ENCODE measurements at places on chromosomes 7 and 10.

DNA sequence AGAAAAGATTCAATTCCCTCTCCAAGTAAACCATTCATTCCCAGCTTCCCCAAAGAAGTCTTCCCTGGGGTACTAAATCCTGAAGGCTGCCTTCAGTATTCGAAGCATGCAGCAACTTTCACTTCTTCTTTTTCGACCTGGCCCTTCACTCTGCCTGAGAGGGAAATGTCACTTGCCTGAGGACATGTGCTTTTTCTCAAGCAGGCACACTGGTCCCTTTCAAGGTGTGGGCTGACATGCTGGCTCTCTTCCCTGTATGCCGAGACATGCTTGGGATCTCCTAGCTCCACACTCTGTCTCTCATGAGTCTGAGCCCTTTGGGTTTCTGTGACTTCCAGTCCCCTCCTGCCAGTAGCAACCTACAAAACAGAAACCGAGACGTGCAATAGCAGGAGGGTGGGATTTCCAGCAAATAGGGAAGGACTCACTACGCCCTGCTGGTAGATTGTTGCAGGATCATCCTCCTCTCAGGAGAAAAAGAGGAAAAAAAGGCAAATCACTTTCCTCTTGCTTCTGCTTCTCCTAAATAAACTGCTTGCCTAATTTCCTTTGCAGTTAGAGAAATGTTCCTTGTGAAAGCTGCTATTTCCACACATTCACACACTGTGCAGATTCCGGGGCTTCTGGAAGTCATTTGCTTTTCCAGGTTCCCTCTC is 33.5 kb downstream of the FIGNL1 start:
- no peak for DNase-seq

GRCh38 chr7:148447221-148447849 is 143.2 kb upstream of the C7orf33 start:
- no peak for DNase-seq

GRCh38 chr7:88500131-88500530 is 193.4 kb upstream of the STEAP4 start:
- DNase-seq, result no peak

GRCh38 chr10:46546591-46547540 is 9.6 kb downstream of the GPRIN2 start:
- no peak for DNase-seq

DNA sequence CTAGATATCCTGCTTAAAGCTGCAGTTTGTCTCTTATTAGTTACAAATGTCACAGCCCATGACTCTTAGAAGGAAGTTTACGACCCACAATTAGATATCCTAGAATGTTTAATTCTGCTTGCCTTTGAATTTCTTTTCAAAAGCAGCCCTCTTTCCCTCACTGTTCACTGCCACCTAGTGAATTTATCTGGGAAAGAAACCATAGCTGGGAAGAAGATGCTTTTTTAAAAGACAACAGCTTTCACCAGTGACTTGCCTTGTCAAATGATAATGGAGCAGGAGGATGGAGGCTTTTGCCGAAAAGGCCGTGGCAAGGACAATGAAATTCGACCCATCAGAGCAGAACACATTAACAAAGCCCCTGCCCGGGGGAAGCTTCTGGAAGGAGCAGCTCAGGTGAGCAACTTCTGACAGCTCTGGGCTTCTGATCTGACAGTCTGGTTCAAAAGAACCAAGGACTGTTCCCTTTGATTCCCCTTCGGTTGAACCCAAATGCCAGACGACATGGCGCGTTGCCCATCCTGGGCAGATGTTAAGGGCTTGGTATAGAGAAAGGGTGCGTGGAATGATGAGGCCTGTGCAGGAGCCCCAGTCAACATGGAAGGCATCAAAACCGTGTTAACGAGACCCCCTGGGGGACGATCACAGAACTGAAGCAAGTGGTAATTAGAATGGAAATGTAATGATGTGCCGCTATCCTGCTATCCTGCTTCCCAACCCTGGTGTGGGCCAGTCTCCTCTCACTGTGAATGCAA is 236.8 kb downstream of the FRMD4A start:
- DNase-seq, result no peak

DNA sequence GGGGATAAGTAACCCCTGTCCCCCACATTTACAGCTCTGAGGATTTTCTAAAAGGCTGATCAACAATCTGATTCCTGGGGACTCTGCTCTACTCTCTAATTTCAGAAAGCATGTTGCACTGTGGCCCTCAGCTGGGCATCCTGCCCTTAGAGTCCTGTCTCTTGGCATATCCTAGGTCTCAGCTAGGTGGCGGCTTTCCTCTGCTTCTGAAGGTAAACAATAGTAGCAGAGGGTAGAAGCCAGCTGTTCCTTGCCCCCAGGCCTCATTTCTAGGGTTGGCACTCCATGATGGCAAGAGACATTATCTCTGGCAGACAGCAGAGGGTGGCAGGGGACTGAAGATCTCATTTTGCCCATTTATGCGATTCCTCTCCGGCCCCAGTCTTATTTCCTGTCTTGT is 77.0 kb downstream of the ADCYAP1R1 start:
- DNase-seq, result no peak

- DNase-seq, result no peak
Observed at GRCh38 chr7:102832674-102833073, 80.1 kb upstream of the LRRC17 start.

GRCh38 chr7:35331730-35332678 is 78.1 kb upstream of the TBX20 start:
- no peak for DNase-seq

- DNase-seq, result no peak
Observed at GRCh38 chr10:128804411-128804810, 662.6 kb upstream of the MGMT start.

DNA sequence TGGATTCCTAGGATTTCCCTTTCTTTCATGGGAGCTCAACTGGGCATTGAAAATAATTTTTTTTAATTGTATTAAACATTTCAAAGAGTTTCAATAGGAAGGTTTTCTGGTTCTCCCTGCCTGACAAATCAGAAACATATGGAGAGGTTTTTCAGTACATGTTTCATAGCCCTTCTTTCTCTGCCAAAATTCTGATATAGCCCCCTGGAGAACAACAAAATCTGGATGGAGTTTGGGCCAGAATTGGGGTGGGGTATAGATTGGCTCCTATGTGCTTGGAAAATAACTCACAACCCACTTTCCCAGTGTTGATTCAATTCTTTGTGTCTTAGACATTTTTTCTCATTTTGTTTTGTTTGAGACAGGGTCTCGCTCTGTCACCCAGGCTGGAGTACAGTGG is 24.6 kb upstream of the EIF4H start:
- DNase-seq, result no peak

- no peak for DNase-seq
Observed at GRCh38 chr7:122691569-122692235, 7.2 kb downstream of the RNF133 start.

DNA sequence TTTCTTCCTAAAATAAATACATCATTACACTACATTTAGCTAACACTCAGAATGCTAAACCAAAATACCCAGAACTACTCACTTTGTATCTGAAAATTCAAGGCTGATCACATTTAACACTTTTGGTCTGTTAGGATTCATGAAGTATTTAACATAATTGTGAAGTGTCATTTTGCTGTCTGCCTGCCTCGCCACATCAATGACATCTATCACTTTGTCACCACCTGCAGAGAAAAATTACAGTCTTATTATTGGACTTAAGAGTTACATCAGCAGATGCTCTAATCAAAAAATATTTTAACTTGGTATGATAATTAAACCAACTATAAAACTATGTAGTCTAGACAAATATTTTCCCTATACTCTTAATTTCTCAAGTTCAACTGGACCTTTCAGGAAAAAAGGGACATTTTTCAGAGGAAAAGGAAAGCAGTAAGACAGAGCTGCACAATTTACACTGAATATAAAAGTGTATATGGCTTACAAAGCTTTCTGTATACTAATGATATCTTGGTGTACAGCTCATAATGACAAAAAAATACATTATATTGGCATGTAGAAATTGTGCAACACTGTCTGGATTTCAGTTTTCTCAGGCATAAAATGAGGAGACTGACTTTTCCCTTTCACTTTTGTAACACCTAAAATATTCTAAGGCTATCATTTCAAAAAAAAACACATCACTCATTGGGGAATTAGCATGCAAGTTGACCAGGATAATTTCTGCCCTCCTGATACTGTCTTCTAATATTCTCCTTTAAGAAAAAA is 49.2 kb downstream of the KDM7A start:
- no peak for DNase-seq

- DNase-seq, result peak; percentile 67
Observed at GRCh38 chr10:12710594-12711349, 290.7 kb downstream of the CCDC3 start.

GRCh38 chr10:133264461-133264860 is 12.2 kb downstream of the ADAM8 start:
- no peak for DNase-seq

DNA sequence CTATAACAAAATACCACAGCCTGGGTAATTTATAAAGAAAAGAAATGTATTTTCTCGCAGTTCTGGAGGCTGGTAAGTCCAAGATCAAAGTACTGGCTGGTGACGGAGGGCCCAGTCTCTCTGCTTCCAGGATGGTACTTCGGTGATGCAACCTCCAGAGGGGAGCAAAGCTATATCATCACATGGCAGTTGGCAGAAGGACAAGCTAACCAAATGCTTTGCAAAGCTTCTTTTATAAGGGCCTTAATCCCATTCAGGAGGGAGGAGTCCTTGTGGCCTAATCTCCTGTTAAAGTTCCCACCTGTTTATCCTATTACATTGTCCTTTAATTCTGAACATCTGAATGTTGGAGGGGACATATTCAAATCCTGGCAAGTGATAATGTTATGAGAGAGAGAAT is 134.1 kb upstream of the SP4 start:
- DNase-seq, result no peak

GRCh38 chr7:43926798-43927123 is 525 bp downstream of the UBE2D4 start:
- DNase-seq, result no peak

DNA sequence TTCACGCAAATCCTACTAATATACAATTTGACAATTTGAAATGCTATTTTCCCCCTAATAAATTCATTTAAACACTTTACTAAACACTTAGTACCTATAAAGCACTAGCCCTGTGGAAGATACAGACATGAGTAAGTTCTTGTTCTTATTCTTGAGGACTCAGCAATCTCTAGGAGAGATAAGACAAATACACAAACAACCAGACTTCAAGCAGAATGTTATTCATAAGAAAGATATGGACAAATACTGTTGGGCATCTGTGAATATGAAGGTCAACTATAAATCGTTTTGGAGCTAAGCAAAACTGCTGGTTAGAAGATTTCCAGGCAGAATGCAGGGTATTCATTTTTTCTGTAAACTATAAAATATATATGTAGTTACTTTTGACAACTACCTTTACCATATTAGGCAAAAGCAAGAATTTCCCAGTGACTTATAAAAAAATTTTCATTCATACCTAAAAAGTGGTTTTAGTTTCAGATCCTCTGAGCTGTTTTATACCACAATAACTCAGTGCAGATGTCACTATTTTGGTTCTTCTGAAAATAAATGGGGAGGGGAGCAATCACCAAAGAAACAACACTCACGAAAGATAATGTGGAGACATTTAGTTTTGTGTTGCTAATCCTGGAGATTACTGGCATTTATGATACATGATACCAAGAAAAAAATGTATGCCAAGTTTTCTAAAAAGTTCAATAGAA is 3.8 kb downstream of the VPS41 start:
- no peak for DNase-seq

GRCh38 chr7:151491859-151492258 is 27.8 kb downstream of the RHEB start:
- no peak for DNase-seq

DNA sequence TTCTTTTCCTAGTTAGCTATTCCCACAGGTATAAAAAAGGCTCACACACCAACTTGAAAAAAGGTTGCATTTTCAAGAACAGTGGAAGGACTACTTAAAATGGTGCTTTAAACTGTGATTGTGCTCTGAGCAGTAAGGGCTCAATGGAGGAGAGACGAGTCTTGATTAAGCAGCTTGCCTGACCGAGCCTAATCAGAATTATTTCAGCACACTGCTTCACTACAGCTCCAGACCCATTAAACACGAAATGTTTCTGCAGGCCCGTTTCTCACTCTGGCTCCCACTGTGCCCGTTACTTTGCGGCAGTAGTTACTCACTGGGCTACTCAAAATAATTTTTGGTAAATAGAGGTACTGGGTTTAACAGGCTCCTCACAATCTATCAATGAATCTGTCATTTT is 126.0 kb downstream of the NRCAM start:
- no peak for DNase-seq

DNA sequence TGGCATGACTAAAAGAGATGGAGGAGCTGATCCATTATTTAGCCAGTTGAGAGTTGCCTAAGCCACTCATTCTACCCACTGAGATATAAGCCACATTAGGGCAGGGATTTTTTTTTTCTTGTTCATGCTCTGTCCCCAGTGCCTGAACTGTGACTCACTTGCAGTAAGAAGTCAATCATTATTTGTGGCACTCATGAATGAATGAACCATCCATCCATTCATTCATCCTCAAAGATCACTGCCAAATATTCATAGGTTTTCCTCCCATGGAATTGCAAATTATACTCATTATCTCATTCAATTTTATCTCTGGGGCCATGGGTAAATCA is 22.8 kb upstream of the ARID5B start:
- no peak for DNase-seq

DNA sequence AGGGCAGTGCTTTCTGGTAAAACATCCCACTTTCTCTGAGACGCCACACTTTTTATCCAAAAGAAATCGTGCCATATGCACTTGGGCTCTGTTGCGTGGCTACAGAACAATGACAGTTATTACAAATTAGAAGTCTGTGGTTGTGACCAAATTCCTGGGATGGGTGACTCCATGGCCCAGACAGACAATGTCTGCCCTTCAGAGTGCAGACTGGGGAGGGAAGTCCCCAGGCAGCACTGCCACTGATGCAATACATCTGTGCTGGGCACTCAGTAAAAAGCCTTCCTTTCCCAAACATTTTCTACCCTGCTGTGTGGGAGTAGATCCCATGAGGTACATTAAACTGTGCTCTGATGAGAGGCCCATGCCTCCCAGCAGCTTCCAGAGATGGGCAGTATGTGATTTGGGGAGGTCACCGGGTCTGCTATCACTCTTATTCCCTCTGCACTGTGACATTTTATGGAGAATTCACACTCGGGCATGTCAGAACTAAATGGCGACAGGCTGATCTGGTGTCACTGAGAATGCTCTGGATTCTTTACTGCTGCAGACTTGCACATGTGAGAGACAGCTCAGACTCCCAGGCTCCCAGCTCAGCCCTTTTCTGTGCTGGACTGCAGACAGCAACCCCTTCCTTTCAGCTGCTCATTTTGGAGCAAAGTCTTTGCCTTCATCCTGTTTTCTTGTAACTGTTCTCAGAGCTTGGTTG is 243.5 kb upstream of the ZNF32 start:
- DNase-seq, result no peak

- no peak for DNase-seq
Observed at GRCh38 chr7:51444936-51445335, 128.3 kb upstream of the COBL start.

GRCh38 chr7:154856733-154857132 is 146.2 kb downstream of the PAXIP1 start:
- DNase-seq, result no peak

GRCh38 chr7:139694389-139694676 is 83.5 kb downstream of the HIPK2 start:
- DNase-seq, result no peak

DNA sequence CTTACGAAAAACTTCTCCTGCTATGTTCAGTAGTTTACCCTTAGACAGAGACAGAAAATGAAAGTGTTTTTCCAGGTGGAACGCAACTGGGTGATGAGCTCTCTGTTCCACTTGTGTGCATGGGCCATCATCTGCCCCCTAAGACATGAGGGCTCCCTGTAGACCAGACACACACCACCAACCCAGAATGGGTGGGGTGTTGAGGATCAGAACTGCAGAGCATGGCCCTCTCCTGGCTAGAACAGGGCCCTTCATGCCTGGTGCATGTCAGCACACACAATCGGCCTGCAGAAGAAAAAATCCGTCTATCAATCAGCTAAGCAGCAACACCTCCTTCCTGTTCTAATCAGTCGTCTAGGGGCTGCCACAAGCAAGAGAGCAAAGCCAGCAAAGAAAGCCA is 186.2 kb upstream of the INHBA start:
- no peak for DNase-seq
